ENCODE measurements at places on chromosomes 6 and 20. TPM values are rescaled to one million over a fixed set of nuclear protein-coding genes. Genes with fewer than 3 reads are reported as not detected.

- DNase-seq: no peak
Observed at GRCh38 chr20:59781226-59781625, 152.2 kb downstream of the SYCP2 start.

DNA sequence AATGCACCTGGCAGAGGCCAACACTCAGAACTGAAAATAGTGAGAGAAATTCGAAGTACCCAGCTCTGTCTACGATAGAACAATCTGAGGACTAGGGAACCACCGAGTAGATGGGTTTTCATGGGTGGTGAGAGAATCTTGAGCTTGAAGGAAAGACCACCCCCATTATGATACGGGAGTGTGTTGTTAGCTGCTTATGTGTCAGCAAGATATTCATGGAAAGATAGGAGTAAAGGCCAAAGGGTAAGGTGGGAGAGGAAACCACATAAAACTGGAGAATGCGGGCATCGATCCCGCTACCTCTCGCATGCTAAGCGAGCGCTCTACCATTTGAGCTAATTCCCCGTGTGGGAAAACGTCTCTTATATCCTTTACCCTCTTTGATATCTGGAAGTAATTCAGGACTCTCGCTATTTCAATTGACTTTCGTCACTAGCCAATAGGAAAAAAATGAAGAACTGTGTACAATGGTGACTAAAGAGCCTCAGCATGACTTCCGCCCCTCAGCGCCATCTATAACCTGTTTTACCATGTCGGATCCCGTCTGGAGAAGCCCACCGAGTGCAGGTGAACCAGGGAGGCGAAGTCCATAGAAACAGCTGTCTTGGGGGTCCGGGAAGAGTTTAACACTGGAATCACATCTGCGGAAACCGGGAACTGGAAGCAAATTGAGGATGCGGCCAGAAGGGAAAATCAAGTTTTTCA lies 25.0 kb upstream of the ABT1 start:
- DNase-seq: no peak

DNA sequence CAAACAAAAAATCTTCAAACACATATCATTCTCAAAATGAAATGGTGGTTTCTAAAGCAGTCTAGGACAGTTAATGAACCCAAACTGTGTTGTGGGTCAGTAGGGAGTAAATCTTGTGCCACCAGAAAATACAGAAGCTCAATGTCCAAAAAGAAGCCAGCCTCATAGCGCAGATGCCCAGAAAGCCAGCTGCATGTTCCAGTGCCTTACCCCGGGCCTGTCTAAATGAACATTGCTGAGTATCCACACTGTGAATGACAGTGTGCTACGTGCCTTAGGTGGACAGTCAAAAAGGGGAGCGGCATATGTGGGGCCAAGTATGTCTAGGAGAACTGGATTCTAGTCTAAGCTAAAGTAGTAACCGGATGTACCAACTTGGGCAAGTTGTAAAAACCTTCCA lies 10.9 kb downstream of the FYN start:
- no peak for DNase-seq

DNA sequence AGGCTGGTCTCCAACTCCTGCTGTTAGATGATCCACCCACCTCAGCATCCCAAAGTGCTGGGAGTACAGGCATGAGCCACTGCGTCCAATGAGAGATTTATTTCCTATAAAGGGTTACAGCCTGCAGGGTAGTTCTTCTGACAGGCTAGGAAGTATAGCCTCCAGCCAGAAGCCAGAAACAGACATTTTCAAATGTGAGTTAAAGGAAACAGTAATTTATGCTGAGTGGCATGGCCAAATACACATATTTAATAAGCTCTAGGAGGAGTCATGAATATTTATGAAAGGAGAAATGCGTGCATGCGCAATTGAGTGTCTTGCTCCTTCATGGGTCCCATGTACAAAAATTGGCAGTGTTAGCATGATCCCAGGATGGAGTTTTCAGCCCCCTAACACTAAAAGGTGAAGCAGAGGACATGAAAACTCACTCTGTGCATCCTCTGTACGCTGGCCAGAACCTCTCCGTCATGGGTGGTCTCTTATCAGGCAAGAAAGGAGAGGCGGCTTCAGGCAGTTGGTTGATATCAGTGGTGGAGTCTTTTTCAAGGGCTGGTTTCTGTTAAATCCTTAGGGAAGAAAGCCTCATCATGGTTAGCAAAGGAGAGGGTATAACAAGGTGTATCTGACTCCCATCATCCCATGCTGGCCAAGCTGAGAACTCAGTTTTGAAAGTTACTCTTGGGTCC lies 21.3 kb upstream of the PDCD2 start:
- DNase-seq: no peak

DNA sequence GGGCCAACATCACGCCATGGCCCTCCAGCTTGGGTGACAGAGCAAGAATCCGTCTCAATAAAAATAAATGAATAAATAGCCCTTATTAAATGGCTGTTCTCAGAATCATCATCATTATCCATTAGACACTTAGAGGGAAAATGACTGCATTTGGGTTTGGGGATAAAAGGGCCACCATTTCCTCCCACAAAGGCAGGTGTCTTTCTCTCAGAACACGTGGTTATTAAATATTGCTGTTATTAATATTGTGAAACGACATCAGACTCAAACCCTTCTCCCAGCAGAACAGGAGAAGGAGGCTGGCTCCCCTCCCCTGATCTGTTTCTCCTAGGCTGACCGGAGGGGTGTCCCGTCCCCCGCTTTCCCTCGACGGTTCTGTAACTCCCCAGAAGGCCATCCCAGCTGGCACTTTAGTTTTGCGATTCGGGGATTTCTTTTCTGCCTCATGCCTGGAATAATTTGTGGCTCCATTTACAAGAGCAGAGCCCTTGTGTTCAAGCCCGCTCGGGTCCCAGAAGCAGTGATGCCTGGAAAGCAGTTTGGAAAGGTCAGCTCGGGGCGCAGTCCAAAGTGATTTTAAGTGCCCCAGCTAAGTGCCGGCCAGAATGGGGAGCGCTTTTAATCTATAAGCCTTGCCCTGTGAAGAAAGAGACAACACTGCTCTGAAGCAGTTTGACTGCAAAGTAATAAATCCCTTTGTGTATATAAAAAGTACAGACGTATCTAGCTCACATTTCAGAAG lies 41.9 kb downstream of the EYA2 start:
- DNase-seq: no peak

DNA sequence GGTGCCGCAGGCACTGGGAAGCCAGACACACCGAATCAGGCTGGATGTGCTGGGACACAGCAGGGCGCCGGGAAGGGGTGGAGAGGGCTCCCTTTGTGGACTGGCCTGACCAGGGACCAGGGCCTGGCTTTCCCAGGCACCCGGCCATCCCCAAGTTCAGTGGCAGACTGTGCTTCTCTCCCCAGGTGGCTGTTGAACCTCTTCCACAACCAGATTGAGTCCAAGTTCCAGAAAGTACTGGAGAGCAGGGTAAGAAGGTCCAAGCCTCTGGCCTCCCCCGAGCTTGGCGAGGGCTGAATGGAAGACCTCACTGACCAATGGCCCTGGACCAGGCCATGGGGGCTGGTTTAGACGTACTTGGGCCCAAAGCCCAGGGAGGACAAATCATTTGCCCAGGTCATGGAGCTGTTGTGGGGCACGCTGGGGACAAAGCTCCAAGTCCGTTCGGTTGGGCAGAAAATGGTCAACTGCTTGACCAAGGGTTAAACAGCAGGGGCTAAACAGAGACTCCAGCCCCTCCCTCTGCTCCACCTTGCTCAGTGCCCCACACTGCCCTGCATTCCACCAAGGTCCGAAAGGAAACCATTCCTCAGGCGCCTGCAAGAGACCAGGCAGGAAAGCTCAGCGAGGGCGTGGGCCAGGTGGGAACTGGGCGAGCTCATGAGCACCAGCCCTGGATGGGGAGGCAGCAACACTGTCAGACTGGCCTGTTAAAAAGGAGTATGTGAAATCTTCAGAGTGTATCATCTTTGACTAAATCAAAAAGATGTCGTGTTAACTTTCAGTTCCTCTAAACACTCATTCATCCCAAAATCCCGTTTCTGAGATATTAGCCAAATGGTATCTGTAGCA lies 9.1 kb downstream of the LBP start:
- no peak for DNase-seq

DNA sequence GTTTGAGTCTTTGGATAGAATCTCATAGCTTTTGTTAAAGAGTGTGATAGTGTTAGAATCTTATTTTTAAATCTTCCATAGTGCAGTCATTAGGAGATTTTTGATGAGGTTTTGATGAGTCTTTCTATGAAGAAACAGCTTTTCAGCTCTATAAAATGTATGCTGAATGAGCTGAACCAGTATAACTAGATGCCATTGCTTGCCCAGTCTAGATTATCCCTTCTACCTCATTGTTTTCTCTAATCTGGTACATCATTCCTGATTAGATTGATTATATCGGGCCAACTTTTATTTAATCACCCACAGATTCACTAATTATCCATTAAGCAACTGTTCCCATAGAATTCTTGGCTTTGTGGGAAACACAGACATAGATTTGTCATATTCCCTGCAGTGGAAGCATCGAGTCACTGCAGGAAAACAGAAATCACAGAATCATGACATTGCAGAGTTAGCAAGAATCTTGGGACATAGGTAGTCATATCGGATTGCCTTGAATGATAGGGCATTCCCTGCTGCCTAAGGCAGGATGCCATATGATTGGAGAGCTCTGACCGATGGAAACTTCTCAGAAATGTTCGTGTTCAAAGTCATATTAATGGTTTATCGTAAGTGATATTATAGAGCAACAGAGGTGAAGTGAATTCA lies 882.7 kb upstream of the FLRT3 start:
- DNase-seq: no peak

DNA sequence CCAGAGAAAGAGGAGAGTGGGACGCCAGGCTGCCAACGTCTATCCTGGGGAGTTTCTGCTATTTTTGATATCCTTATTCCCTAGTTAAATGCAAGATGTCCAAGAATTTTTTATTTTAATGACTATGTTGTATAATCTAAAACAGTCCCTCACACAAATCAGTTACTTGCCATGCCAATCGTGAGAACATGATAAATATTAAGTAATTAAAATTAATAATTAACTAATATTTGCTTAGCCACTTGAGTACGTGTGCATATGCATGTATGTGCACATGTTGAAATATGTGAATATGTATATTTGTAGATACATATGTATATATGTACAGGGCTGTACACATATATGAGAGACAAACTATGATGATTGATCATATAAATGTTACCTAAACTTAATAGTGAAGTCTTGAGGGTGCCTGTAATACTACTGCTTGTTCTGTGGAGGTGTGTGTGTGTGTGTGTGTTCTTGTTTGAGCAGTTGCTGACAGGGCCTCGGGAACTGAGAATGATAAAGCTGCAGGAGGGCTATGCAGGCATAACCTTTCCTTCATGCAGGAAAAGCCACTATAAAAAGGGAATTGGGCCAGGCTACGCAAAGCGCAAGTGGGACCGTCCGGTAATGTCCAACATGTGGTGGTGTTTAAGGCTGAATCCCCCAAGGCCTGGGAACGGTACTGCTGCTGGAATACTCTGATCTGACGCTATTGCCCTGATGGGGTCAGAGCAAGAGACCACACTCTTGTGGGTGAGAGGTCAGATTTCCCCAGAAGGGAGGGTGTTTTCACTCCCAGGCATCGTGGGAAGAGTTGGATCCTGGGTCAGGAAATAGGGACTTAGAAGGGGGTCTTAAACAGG lies 148.3 kb upstream of the TBX18 start:
- no peak for DNase-seq

- no peak for DNase-seq
Observed at GRCh38 chr20:58229198-58229798, 845 bp upstream of the ANKRD60 start.

DNA sequence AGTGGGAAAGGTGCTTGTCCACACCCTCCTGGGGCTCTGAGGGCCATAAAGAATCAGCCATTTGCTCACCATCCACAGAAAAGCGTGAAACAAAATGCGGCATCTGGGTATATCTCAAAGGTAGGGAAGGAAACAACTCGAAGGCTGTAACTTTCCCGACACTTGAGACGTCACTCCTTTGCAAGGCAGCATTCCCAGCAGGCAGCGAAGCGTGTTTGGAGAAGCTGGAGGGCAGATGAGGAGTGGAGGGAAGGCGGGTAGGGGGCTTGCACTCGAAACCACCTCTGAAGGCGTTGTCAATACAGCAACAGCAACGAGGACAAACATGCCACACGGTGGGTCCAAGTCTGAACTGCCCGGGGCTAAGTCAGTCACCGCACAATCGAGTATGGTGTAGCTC lies 98.4 kb downstream of the FOXC1 start:
- DNase-seq: no peak

GRCh38 chr6:52341561-52342260 lies 20.2 kb upstream of the PAQR8 start:
- no peak for DNase-seq

DNA sequence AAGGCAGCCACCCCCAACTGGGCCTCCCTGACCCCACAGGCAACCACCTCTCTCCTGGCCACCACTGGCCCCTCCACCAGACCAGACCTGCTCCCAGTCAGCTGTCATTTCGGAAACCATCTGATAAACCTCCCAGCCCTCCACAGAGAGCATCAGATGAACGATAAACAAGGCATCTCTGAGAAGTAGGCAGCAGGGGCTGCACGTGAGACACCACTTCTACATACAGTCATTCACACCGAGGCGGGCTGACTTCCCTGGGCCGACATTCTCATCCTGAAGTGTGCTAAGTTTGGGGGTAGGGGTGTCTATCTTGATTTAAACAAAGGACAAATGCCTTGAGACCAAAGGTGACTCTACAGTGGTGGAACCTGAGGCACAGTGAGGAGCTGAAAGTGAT lies 13.8 kb downstream of the CPNE5 start:
- DNase-seq: no peak

DNA sequence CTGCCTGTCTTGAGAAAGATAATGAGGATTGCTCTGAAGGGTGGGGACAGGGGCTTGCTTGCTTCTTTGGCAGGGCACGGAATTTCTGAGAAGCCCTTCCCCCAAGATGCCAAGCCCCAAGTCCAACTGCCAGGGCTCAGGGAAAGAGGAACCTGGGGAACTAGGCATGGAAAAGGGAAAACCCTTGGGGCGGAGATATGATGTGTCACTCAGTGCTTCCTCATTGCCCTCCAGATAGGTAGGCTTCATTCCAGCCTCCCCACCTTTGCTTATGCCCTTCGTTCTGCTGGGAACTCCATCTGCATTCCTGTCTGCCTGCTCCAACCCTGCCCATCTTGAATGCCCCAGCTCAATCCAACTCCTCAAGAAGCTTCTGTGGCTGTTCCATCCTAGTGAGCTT lies 61.2 kb downstream of the VEGFA start:
- DNase-seq: no peak

DNA sequence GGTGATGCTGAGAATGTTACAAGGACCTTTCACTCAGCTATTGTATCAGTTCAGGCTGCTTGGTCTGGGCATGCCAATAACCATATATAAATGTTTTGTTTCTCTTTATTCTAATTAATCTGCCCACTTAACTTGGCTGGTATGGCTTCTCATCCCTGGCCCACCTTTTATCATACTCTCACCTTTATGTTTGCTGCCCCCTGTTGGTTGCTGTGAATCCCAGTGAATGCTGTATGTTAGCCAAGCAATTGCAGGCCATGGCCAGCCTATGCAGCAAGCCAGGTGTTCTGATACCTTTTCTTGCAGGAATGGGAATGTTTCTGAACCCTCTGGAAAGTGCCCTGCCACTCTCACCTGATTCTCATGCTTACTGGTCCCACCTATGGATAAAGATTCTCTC lies 54.6 kb downstream of the PCSK2 start:
- DNase-seq: no peak

Gene PRDM13
- not detected for total RNA-seq

Gene MLN
- total RNA-seq: not detected

Gene THBS2
- 104 TPM for total RNA-seq

Gene CHRNA4
- 0.80 TPM for total RNA-seq

Gene TINAG
- total RNA-seq: 0.31 TPM

Gene ELMO2
- 84.9 TPM for total RNA-seq

Gene TSBP1
- total RNA-seq: not detected

Gene SCAND1
- 37.8 TPM for total RNA-seq

Data from sciatic nerve (tissue), 2 donors.